ENCODE measurements at places on chromosomes 6 and 20.

- DNase-seq, result no peak
Measured at GRCh38 chr20:54126806-54127655, 46.8 kb downstream of the CYP24A1 start.

GRCh38 chr20:19520261-19520660, 237.8 kb upstream of the RIN2 start:
- no peak for DNase-seq

DNA sequence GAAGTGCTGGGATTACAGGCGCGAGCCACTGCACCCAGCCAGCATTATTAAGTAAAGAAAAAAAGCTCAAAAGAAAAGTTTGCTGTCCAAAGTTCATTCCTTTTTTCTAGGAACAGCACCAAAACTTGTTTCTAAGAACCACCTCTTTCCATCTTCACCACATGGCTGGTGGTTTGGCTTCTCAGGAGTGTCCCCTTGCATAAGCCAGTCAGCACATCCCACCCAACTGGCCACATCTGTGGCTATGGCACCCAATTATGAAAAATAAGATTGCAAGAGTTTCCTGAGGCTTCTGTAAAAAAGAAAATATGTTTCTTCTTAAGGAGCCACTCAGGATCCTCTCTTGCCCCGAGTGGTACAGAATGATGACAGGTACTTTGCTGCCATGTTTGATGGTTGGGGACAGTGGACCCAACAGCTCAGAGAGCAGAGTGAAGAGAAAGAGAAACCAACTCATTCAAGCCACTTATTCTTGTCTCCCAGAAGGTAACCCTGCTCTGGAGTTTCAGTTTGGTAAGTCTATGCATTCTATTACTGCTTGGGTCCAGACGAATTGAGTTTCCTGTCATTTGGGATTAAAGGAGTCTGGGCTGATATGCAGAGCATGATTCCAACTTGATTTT, 65.3 kb downstream of the PSMB1 start:
- DNase-seq, result no peak

- no peak for DNase-seq
Measured at GRCh38 chr6:112760831-112761230, 413.7 kb downstream of the RFPL4B start.

GRCh38 chr6:129766959-129767728, 57.2 kb upstream of the ARHGAP18 start:
- DNase-seq, result peak; percentile 37

- DNase-seq, result no peak
Measured at GRCh38 chr6:31247813-31248212, 24.1 kb downstream of the HLA-C start.

- DNase-seq, result no peak
Measured at GRCh38 chr6:5149159-5149704, 64.1 kb downstream of the PPP1R3G start.

- no peak for DNase-seq
Measured at GRCh38 chr6:40719671-40720374, 132.7 kb upstream of the LRFN2 start.

- DNase-seq, result no peak
Measured at GRCh38 chr20:55095745-55096400, 620.5 kb downstream of the DOK5 start.

DNA sequence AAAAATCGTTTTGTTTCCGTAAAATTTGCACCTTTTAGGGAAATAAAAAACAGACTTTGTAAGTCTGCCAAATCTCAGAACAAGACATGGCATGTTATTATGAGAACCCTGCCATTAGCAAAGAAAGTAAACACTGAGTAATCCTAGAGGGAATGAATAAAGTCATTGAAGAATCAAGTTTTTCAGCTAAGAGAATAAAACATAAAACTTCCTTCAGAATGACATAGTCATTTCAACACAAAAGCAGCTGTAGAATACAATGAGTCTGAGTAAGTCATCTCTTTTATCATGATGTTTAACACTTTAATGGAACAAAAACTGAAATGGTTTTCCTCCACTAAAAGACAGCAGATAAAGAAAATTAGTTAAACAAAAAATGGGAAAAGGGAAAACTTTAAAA, 10.3 kb upstream of the DST start:
- no peak for DNase-seq

- DNase-seq, result no peak
Measured at GRCh38 chr6:106177786-106178185, 91.7 kb downstream of the PRDM1 start.

DNA sequence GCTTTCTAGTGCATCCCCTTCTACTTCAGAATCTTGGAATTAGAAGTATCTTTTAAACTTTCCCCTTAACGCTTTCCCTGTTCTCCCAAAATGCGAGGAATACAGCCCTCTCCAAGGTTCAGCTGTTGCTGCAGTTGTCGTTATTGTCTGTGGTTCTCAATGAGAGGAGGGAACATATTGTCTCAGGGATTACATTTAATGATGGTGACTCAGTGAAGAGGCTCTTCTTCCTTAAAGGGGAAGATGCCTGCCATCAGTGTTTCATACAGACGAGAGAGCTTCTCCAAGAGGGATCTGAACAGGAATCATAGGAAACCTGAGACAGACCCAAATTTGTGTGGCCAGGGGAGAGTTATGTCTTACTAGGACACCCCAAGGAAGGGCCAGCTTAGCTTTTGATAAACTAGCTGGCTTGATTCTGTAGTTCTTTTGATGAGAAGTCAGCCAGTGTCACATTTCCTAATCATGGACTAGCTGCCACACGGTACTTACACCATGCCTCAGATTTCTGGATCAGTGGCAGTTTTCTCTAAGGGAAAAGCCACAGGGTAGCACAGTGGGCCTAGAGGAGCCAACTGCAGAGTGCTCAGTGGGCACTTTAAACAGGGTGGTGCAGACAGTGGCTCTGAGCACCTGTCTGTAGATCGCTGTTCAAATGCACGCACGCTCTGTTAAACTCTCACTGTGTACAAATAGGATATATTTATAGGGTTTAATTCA, 59.7 kb upstream of the TMEM181 start:
- DNase-seq, result no peak

Data from CD4-positive, alpha-beta T cell treated with Interleukin-1 beta for 1 hour (primary cell).